ELR (cell line): ENCODE measurements at places on chromosomes 6 and 20.

- DNase-seq = peak; percentile 32
Observed at GRCh38 chr6:13916230-13916944, 8.4 kb upstream of the RNF182 start.

DNA sequence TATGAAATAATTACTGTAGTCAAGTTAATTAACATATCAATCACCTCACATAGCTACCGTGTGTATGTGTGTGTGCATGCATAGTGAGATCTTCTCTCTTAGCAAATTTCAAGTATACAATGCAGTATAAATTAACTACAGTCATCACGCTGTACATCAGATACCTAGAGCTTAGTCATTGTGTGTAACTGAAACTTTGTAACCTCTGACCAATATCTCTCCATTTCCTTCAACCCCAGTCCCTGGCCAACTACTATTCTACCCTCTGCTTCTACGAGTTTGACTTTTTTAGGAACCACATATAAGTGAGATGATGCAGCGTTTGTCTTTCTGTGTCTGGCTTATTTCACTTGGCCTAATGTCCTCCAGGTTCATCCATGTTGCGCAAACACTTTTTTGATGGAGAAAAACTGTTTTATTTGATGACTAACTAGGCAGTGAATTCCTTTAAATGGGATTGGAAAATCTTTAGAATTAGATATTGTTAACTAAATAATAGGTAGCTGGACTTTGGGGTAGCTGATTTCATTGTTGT is 459.5 kb downstream of the DHX35 start:
- no peak for DNase-seq

DNA sequence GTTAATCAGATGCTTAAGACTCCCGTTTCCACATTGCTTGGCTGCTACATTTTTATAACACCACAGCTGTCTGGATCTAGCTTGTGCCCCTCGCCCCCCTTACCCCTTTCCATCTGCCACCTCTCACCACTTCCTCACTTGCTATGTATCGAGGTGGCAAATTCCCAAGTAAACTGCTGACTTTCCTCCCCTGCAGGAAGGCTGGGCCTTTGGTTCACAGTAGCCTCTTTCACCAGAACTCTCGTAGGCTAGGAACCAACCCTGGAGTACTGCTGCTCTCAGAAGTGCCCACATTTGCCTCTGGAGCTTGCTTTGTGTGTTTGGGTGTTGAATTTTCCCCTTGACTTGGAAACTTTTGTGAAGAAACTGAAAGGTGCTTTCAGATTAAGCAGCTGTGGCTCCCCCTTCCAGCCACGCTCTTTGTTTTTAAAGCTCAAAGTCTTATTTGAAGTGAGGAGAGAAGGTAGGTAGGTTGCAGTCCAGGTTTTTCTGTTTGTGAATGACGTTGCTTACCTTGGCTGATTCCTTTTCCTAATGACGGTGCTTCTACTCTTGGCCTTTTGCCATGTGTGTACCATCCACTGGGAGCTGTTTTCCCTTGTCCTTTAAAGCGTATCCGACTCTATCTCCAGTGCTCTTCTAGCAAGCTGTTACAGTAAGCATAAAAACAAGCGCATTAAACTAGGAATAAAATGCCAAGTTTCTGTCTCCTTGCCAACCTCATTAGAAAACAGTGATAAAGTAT is 90.4 kb downstream of the CARMIL1 start:
- DNase-seq = no peak

GRCh38 chr6:28709478-28710349 is 184.0 kb downstream of the GPX5 start:
- DNase-seq = peak; percentile 35

DNA sequence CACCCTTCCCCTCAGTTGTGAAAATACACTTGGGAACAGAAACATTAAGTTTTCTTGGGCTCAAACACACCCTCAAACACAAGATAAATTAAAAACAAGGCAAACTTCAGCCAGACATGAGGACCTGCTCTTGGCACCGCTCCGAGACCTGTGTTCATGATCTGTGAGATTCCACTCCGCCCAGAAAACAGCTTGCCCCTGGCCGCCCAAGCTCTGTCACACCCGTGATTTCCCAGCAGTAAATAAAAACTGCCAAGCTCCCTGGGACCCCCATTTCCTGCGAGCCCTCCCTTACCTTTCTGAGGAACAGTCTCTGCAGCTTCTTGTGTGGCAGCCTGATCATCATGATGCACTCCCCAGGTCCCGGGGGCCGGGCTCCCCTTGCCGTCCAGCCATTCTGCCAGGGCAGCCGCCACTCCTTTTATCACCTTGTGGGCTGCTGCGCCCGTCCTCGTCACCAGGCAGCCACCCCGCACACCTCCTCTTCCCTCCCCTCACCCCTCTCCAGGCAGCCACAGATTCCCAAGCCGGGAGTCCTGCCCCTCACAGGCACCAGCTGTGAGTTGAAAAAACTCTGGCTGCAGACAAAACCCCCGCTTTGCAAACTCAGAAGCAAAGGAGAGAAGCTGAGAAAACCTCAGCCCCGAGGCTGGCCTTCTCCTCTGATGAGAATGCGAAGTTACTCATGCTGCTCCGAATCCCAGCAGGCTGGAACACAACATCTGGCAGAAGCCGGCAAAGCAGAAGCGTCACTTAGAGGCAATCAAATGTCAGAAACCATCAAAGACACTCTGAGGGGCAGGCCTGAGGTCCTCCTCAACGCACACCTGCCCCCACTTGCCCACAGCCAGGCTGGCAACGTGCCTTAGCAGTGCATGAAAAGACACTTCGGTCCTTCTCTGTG is 130.4 kb upstream of the RPS6KA2 start:
- peak; percentile 2 for DNase-seq

DNA sequence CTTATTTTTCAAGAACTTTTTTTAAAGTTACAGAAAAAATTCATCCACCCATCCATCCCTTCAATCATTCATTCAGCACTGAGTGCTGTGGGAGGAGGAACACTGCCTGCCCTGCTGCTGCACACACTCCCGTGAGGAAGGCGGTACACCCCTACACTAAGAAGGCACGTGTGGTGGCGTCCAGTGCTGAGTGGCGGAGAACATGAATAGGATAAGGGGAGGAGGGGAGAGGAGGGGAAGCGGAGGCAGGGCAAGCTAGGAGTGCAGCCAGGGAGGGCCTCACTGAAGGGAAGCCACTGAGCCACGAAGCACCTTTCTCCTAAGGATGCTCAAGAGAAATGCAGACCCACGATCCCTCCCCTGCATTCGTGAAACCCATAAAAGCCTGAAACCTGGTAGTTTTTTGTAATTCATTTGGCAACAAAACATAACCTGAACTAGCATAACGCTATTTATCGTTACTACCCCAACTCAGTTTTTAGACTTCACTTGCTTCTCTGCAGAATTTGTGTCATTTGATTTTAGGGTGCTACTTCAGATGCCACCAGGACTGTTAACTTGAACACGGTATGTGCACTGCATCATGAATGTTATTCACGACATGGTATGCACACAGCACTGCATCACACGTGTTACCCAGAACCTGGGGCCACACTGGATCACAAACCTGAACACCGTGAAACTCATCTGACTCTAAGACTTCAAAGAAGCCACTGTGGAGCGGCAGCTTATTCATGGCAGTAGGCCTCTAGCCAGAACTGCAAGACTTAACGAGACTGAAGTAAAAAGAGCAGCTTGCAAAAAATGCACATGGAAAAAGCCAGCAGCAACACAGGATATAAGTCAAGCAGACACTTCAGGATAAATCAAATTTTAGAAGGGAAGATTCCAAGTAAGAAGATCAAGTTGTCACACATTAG is 3.5 kb downstream of the RNASET2 start:
- DNase-seq = no peak

DNA sequence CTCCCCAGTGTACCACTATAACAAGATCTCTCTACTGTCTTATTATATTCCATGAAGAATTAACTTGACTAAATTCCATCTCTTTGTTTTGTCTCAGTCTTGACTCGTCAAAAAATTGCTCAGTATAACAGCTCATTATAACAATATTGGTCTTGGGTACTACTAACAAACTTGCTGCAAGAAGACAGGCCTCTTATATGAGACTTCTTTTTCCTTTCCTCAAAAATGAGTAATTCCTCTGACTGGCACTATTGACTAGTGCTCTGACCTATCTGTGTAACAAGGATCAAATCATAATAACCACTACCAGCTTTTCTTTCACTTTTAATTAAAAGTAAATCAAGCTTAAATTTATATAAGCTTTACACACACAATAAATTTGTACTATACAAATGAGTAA is 91.3 kb upstream of the THEMIS start:
- peak; percentile 19 for DNase-seq

DNA sequence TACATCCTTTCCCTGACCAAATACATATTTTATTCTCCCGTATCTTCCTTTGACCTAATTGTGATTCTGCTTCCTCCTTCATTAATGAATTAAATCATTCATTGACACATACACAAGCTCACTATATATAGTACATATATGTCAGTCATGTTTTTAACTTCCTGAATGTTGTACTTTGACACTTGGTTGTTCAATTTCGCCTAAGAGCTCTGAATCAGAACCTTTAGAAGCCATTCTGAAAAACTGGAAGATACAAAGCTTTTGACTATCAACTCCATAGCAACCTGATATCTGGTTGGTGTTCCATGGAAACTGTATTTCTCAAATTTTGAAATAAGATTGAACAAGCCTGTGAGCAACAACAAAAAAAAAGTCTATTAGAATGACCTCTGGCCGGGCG is 27.3 kb upstream of the HFE start:
- no peak for DNase-seq

- DNase-seq = no peak
Observed at GRCh38 chr20:37640600-37641561, 52.9 kb upstream of the CTNNBL1 start.

- peak; percentile 56 for DNase-seq
Observed at GRCh38 chr6:15331143-15331542, 85.3 kb downstream of the JARID2 start.

GRCh38 chr20:38132156-38132909 is 32.7 kb downstream of the TGM2 start:
- no peak for DNase-seq

DNA sequence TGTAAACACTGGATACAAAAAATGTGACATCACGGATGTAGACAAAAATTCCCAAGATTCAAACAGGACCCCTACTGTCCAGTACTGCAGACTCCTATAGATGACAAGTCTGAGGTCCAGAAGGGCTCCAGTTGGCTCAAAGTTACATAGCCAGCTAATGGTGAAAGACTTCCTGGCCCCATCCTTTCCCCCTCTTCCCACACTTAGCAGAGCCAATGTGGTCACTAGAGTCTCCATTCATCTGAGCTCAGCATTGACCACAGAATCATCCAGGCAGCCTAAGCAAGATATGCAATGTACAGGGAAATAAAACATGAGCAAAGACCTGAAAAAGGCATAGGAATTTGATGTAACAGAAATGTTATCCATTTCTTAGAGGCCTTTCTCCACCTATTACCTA is 180.5 kb downstream of the ADAT2 start:
- DNase-seq = peak; percentile 19

DNA sequence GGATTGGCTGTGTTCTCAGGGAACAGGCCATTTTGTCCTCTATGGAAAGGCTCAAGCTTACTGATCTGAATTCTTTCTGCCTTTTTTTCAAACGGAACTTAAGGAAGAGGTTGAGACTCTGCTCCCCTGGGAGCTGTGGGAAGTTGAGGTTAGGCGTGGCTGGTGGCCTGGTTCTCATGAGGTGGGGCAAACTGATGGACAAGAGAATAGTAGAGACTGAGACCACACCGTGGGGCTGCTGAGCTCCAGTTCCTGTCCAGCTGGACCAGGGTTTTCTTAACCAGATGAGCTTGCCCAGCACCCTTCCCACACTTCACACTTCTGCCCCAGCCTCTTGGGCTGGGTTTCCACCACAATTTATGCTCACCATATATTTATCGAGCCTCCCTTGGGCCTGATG is 6.1 kb downstream of the AP5S1 start:
- no peak for DNase-seq

- DNase-seq = no peak
Observed at GRCh38 chr6:39100358-39100757, 14.6 kb downstream of the SAYSD1 start.

- peak; percentile 23 for DNase-seq
Observed at GRCh38 chr6:72042088-72042487, 155.7 kb downstream of the RIMS1 start.

GRCh38 chr6:125846292-125847024 is 55.7 kb downstream of the NCOA7 start:
- no peak for DNase-seq

- DNase-seq = peak; percentile 59
Observed at GRCh38 chr6:105363100-105363754, 39.7 kb downstream of the PREP start.

DNA sequence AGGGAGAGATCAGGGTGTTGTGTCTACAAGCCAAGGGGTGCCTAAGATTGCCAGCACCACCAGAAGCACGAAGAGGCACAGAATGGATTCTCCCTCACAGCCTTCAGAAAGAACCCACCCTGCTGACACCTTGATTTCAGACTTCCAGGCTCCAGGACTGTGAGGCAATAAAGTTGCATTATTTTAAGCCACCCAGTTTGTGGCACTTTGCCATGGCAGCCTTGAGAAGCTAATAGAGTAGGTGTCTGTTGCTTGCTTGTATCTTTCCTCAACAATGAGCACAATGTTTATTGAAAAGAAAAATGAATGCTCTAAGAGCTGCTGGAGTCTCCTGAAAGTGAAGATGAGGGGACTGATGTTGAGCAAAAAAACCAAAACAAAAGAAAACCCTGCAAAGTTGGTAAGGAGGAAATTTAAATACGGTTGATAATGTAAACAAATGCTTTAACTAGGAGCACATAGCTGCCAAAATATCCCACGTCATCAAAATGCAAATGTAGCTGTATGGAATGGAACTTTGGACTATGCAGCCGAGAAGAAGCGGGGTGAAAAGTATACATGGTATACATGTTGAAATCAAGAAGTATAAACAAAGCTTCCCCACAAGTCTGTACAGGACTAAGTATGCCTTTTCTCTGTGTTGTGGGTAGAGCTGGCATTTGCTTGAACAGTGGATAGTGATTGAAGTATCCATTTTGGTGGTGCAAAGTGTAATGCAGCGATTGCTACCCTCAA is 8.0 kb downstream of the IL20RA start:
- no peak for DNase-seq

GRCh38 chr6:51654647-51655046 is 432.8 kb downstream of the PKHD1 start:
- DNase-seq = no peak

DNA sequence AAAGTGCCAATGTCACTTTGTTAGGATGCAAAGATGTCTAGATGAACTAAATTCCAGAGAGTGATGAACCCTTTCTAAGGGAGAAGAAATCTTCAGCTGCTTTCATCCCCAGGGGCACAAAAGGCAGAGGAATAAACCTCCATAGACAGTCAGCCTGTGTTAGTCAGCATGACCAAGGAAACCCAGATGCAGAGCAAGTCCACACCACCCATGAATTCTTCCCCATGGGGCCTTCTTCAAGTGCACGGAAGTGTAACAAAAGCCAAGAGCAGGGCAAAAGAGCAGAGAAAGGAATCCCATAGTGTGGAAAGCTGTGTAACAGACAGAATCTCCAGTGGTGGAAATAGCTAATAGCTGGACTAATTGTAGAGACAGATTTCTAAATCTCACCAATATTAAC is 50.0 kb downstream of the DCDC2 start:
- DNase-seq = peak; percentile 67

DNA sequence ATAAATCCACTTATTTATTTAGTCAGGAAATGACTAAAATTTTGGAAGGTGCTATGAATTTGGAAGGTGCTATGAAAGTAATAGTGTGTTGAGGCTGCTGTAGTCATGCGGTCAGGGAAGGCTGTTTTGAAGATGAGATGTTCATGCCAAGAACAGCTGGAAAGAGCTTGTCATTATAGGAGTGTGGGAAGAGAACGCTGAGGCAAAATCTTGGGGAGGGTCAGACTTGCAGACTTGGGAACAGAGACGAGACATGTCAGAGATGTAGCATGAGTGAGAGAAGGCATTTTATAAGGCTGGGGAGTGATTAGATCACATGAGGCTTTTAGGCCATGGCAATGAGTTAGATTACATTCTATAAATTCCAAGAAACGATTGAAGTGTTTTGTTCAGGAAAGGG is 124.0 kb upstream of the B3GAT2 start:
- DNase-seq = peak; percentile 30
